Breast epithelium (tissue), 4 donors: ENCODE measurements at places on chromosomes 5 and 9. TPM values are rescaled to one million over a fixed set of nuclear protein-coding genes. Genes with fewer than 3 reads are reported as not detected.

Gene C5orf63
- 2.4 TPM for total RNA-seq

Gene PCDHGB2
- 7.8 TPM for total RNA-seq

Gene LCN15
- not detected for total RNA-seq

Gene PCDHGB1
- 5.1 TPM for total RNA-seq

- H3K27me3 ChIP-seq = no peaks in the 10 kb centered on the region
- H3K4me1 ChIP-seq = no peaks in the 10 kb centered on the region
- DNase-seq = no peak
- H3K4me3 ChIP-seq = no peak overlapping the region
- peaks cover 6% of the 10 kb centered on the region for H3K36me3 ChIP-seq
Observed at GRCh38 chr5:75964008-75964407, 119.2 kb upstream of the SV2C start.

GRCh38 chr5:144451187-144451973 lies 280.7 kb downstream of the KCTD16 start:
- no peaks in the 10 kb centered on the region for H3K27me3 ChIP-seq
- H3K27ac ChIP-seq = no peak overlapping the region
- no peak for DNase-seq
- no peaks in the 10 kb centered on the region for H3K36me3 ChIP-seq
- no peaks in the 10 kb centered on the region for H3K4me1 ChIP-seq

DNA sequence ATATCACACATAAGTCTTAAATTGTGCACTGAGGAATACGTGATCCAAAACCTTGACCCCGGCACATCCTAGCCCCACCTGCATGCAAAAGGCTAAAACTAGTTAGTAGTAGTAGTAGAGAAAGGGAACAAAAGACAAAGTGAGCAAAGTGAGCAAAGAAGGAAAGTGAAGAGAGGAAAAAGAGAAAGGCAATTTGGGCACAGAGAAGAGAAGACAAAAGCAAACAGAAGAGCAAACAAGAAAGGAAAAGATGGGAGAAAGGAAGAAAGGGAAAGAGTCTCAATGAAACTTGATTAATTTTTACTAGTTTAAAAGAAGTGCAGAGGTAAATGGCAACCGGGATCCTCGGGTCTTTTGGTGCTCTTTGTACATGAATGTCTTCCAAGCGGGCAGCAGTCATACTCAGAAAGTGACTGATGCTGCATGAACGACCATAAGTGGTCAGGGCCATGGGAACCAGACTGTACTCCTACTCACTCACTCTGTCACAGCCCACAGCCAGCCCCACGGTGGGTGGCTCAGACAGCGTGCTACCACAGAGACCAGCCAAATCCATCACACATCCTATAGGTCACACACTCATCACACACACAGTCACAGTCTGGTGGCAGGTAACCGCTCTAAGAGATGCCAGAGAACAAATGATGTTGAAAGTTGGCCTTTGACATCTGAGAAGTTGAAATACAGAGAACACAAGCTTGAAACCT lies 203.9 kb downstream of the FBN2 start:
- H3K4me1 ChIP-seq = no peaks in the 10 kb centered on the region

GRCh38 chr5:31361234-31361633 lies 167.7 kb downstream of the CDH6 start:
- no peaks in the 10 kb centered on the region for H3K4me1 ChIP-seq
- H3K4me3 ChIP-seq = no peak overlapping the region
- DNase-seq = no peak
- no peak overlapping the region for H3K27ac ChIP-seq
- H3K27me3 ChIP-seq = no peaks in the 10 kb centered on the region
- H3K36me3 ChIP-seq = no peaks in the 10 kb centered on the region

- H3K4me1 ChIP-seq = no peaks in the 10 kb centered on the region
- no peak for DNase-seq
- H3K36me3 ChIP-seq = no peaks in the 10 kb centered on the region
- H3K27ac ChIP-seq = no peak overlapping the region
- no peaks in the 10 kb centered on the region for H3K27me3 ChIP-seq
Observed at GRCh38 chr5:169832845-169833244, 147.4 kb downstream of the INSYN2B start.

- DNase-seq = no peak
- H3K4me1 ChIP-seq = no peaks in the 10 kb centered on the region
- no peak overlapping the region for H3K27ac ChIP-seq
- H3K36me3 ChIP-seq = no peaks in the 10 kb centered on the region
- no peaks in the 10 kb centered on the region for H3K27me3 ChIP-seq
Observed at GRCh38 chr5:145543968-145544367, 291.2 kb downstream of the PRELID2 start.

- no peak for DNase-seq
- H3K4me1 ChIP-seq = no peaks in the 10 kb centered on the region
- H3K27me3 ChIP-seq = no peaks in the 10 kb centered on the region
- H3K27ac ChIP-seq = no peak overlapping the region
Observed at GRCh38 chr9:82894961-82895821, 167.8 kb downstream of the RASEF start.

- no peaks in the 10 kb centered on the region for H3K36me3 ChIP-seq
- peak overlapping the region; percentile 98 for H3K27ac ChIP-seq
- peaks cover 5% of the 10 kb centered on the region for H3K4me1 ChIP-seq
- no peak for DNase-seq
- no peaks in the 10 kb centered on the region for H3K27me3 ChIP-seq
Observed at GRCh38 chr5:112923148-112923917, 1.3 kb upstream of the REEP5 start.

DNA sequence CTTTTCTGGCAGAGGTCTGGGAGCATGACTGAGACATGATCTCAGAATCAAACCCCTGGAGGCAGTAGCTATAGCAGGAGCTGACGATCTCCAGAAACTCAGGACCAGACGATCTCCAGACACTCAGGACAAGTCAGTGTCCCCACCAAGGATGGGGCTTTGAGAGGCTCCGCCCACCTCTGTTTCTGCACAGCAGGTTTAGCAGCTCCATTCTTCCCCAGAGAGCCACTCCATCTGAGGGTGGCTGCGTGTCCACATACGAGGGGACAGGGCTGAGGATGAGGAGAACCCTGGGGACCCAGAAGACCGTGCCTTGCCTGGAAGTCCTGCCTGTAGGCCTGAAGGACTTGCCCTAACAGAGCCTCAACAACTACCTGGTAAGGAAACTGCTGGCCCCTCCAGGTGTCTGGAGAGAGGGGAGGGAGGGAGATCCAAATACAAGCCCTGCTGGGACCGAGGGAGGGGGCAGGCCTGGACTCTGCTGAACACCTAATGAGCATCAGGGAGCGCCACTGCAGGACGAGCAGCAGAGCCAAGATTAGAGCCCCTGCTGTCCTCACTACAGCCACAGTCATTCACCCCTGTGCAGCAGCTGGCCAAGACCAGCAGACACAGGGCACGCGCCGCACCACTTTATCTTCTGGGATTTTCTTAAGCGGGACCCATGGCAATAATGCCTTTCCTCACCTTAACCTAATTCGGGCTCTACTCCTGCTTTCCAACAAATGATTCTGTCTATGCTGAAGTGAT lies at the start of gene GABRP:
Gene GABRP (plus strand): TSS at position 228 of the 750 bp plus-strand sequence. CDS start 4,891 bp downstream, outside the sequence.
- H3K4me3 ChIP-seq = peak within 1 kb of the TSS; percentile 53
- H3K4me1 ChIP-seq = no peaks in the 10 kb centered on the region
- H3K27ac ChIP-seq = peak within 1 kb of the TSS; percentile 80
- no peaks in the 10 kb centered on the region for H3K27me3 ChIP-seq

DNA sequence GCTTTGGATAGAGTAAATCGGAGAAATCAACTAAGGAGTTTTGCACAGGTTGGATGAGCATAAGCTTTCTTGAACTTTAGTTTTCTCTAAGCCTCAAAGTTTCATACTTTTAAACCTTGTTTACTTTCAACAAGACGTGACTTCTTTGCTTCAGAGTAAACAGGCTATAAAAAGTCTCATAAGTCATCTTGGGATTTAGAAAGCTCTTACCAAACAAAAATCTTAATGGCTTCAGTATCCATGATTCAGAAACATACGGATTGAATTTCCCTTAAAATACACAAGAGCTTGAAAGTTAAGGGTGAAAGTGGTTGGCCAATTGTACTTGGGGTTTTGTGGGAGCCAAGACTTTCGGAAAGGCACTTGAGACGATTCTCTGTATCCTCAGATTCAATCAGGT lies 270.9 kb upstream of the ANKH start:
- DNase-seq = no peak
- no peak overlapping the region for H3K27ac ChIP-seq
- H3K36me3 ChIP-seq = no peaks in the 10 kb centered on the region

GRCh38 chr5:63121471-63121870 lies 542.9 kb downstream of the LRRC70 start:
- H3K36me3 ChIP-seq = no peaks in the 10 kb centered on the region
- no peaks in the 10 kb centered on the region for H3K4me1 ChIP-seq
- no peak overlapping the region for H3K27ac ChIP-seq
- DNase-seq = no peak
- no peak overlapping the region for H3K4me3 ChIP-seq

- H3K4me1 ChIP-seq = no peaks in the 10 kb centered on the region
- H3K36me3 ChIP-seq = no peaks in the 10 kb centered on the region
- DNase-seq = no peak
- H3K4me3 ChIP-seq = no peak overlapping the region
- H3K27me3 ChIP-seq = no peaks in the 10 kb centered on the region
- H3K27ac ChIP-seq = peak overlapping the region; percentile 55
Observed at GRCh38 chr5:116681334-116682013, 106.9 kb upstream of the SEMA6A start.

DNA sequence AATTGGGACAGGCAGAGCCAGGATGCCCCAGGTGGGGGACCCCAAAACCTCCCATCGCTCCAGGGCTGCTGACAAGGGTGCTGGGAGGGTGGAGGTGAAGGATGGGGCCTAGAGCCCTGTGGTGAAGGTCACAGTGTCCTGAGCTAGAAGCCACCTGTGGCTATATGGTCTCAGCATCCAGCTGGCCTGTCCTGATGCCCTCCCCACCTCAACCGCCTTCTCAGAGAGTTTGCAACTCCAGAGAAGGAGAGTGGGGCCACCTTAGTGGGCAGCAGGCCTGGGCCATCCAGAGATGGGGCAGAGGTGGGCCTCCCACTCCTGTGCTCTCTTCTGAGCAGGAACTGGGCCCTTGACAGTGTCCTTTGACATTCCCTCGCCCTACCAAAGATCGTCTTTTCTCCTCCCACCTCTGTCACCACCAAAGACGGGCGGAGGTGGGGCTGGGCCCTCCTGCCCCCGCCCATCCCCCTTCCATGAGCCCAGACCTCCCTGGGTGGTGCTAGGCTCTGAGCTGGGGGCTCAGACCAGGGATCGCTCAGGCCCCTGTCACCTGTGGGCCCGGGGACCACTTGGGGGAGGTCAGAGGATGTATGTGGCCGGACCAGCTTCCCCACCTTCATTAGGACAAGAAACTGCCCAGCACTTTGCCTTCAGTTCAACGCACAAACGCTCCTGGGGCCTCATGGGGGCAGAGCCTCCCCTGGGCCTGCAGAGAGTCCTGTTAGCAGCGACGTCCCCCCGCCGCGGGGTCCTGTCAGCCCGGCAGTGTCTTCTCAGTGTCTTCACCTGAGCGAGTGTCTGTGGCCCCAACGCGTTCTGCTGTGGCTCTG lies 10.0 kb upstream of the DOLPP1 start:
- no peak for DNase-seq
- peaks cover 8% of the 10 kb centered on the region for H3K36me3 ChIP-seq
- no peak overlapping the region for H3K27ac ChIP-seq
- no peaks in the 10 kb centered on the region for H3K27me3 ChIP-seq

GRCh38 chr9:100499866-100500265 lies 26.9 kb downstream of the TMEFF1 start:
- no peaks in the 10 kb centered on the region for H3K36me3 ChIP-seq
- no peaks in the 10 kb centered on the region for H3K4me1 ChIP-seq
- no peak overlapping the region for H3K27ac ChIP-seq
- DNase-seq = no peak

- no peak for DNase-seq
- no peak overlapping the region for H3K4me3 ChIP-seq
- peaks cover 5% of the 10 kb centered on the region for H3K4me1 ChIP-seq
- no peaks in the 10 kb centered on the region for H3K36me3 ChIP-seq
- H3K27ac ChIP-seq = peak overlapping the region; percentile 57
- no peaks in the 10 kb centered on the region for H3K27me3 ChIP-seq
Observed at GRCh38 chr9:116653348-116654058, 33.6 kb upstream of the TRIM32 start.

- H3K4me1 ChIP-seq = no peaks in the 10 kb centered on the region
- H3K27me3 ChIP-seq = no peaks in the 10 kb centered on the region
- DNase-seq = no peak
- H3K36me3 ChIP-seq = no peaks in the 10 kb centered on the region
- no peak overlapping the region for H3K27ac ChIP-seq
- no peak overlapping the region for H3K4me3 ChIP-seq
Observed at GRCh38 chr5:74433255-74433895, 207.2 kb downstream of the ENC1 start.

GRCh38 chr5:177353093-177353492 lies 1.6 kb upstream of the LMAN2 start:
- H3K4me3 ChIP-seq = no peak overlapping the region
- DNase-seq = no peak
- no peaks in the 10 kb centered on the region for H3K27me3 ChIP-seq
- no peak overlapping the region for H3K27ac ChIP-seq
- peaks cover 9% of the 10 kb centered on the region for H3K4me1 ChIP-seq
- H3K36me3 ChIP-seq = peaks cover 2% of the 10 kb centered on the region

DNA sequence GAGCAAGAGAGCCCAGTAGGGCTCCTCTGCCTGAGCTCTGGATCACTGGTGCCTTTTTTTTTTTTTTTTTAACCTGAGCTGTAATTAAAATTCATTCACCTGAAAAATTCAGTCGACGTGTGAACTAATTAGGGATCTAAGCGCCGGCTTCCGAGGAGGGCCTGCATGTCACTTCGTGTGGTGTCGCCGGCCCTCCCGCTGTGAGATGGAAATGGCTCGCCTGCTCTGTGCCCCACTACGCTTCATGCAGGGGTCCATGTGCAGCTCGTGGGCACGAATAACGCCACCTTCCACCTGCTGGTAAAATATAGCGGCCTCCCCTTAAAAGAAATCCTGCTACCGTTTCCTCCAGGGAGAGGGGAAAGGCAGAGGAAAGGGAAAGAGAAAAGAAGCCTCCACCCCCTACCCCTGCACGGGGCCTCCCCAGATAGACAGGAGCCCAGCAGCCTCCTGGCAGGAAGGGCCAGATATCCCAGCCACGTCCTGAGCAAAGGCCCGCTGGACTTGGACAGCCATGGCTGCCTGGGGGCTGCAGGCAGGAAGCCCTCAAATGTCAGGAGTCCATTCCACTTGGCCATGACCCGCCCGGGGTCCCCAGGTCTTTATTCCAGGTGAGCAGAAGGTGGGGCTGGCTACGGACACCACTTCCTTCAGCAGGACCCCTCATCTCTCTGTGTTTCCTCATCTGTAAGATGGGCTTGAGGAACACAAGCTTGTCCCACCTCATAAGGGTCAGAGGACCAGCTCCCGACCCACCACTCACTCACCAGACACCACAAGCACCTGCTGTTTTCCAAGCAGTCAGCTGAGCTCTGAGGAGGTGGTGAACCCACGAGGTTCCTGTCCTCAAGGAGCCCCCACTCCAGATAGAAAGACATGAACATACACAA lies 38.2 kb upstream of the ZNF354A start:
- H3K4me3 ChIP-seq = no peak overlapping the region
- no peaks in the 10 kb centered on the region for H3K4me1 ChIP-seq
- no peaks in the 10 kb centered on the region for H3K27me3 ChIP-seq
- no peak overlapping the region for H3K27ac ChIP-seq
